ENCODE measurements at places on chromosomes 3 and 15. TPM values are rescaled to one million over a fixed set of nuclear protein-coding genes. Genes with fewer than 3 reads are reported as not detected.

Gene PLA2G4D
- 0.06 TPM for total RNA-seq

Gene SAMD7
- total RNA-seq = not detected

Gene ARNT2
- total RNA-seq = 78.6 TPM

Gene FBXW12
- total RNA-seq = 0.61 TPM

Gene CLDN18
- not detected for total RNA-seq

Gene AADACL2
- not detected for total RNA-seq

Gene GPR149
- 1.8 TPM for total RNA-seq

Gene FBXL22
- 1.2 TPM for total RNA-seq

Gene ITIH1
- 0.44 TPM for total RNA-seq

Gene ERICH6
- total RNA-seq = 0.40 TPM

Gene GADL1
- 0.61 TPM for total RNA-seq

Gene SEC61A1
- total RNA-seq = 119 TPM

Gene PIF1
- 2.3 TPM for total RNA-seq

Gene C3orf20
- total RNA-seq = 0.20 TPM

Gene GOLGA6D
- total RNA-seq = 0.06 TPM

Gene FOXB1
- 2.0 TPM for total RNA-seq

Gene TMEM207
- not detected for total RNA-seq

Gene COPG1
- 156 TPM for total RNA-seq

Gene ROPN1
- total RNA-seq = not detected

Gene NOX5
- 0.20 TPM for total RNA-seq

Gene CHRNA5
- 1.7 TPM for total RNA-seq

Gene FRMD5
- 20.8 TPM for total RNA-seq

Gene RTP1
- total RNA-seq = 0.40 TPM

Gene C3orf18
- total RNA-seq = 22.6 TPM

Gene KCNH8
- 4.1 TPM for total RNA-seq

Gene FILIP1L
- 8.4 TPM for total RNA-seq

Gene BLM
- total RNA-seq = 9.4 TPM

Gene NMNAT3
- 10.0 TPM for total RNA-seq

Gene ROBO1
- total RNA-seq = 181 TPM

Gene ITGB5
- total RNA-seq = 32.3 TPM

Gene CNBP
- total RNA-seq = 236 TPM

Gene FBXO40
- total RNA-seq = 0.10 TPM

Gene DTX3L
- 13.4 TPM for total RNA-seq

Data from spinal cord (tissue), 10 donors.